ENCODE measurements at places on chromosomes 11 and 22.

DNA sequence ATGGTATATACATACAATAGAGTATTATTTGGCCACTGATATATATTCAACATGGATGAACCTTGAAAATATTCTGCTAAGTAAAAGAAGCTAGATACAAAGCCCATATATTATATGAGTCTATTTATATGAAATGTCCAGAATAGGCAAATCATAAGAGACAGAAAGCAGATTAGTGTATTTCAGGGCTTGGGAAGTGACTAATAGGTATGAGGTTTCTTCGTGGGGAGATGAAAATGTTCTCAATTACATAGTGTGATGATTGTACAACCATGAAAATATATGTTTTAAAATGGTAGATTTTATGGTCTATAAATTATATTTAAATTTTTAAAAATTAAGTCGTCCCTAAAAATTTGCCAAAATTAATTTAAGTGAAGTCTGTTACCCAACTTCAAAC, 92.2 kb downstream of the STK33 start:
- DNase-seq: no peak

DNA sequence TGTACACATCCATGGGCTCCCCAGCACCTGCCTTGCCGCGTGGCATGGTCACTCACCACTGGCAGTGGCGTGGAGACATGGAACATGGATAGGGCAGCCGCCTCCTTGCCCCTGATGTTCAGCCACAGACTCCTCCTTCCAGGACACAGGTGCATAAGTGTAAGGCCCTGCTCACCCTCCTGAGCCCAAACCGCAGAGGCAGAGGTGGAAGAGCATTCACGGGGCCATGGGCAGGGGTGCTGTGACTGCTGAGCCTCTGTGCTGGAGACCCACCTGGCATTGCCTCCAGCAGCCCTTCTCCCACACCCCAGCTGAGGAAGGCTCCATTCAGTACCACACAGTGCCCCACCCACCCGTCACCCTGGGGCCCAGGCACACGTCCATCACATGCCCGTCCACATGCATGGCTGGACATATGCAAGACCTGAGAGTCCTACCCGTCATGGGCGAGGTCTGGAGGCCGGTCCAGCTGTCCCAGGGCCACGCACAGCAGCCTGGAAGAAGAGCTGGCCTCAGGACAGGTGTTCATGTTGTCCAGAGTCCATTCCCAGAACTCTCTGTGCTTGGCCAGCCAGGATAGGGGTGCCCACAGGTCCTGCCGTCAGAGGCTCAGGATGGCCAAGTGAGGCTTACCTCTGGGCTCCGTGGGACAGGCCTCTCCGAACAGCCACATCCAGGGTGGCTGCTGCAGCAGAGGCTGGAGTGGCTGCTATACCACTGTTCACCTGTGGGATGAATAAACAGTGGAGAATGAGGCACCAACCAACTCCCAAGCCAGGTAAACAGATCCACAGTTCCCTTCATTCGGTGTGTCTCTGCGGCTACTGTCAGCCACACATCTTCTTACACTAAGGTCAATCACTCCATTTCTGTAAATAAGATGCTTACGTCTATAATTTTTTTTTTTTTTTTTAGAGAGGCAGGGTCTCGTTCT, 1.7 kb upstream of the TUBGCP6 start:
- no peak for DNase-seq

GRCh38 chr11:35620795-35621194, 2.5 kb downstream of the FJX1 start:
- DNase-seq: no peak

- no peak for DNase-seq
These were observed 46.8 kb downstream of the CDKN1C start for GRCh38 chr11:2838676-2839294.

DNA sequence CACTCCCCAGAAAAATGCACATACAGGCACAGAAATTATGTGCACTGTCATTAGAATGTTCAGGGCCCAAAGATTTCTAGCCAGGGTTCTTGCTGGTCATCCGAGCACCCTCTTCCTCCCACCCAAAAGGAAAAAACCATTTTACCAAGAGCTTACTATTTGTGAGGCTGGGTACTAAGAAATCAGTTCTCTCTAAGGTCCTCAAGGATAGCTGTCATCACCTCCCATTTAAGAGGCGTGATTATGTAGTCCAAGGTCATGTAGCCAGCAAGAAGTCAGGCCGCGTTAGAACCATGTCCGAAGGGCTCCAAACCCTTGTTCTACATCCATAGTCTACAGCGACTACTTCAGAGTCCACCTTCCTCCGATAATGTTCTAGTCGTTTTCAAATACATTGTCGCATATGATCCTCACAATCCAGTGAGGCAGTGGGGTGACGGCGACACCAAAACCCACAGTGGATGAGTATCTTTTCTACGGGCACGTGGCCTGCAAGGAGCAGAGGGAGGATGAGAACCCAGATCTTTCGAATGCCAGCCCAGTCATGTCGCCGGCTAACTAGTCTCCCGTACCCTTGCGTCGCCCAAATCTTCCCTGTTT, 634 bp downstream of the TIMM8B start:
- DNase-seq: no peak

- DNase-seq: no peak
These were observed 193.6 kb upstream of the DDI1 start for GRCh38 chr11:103842795-103843194.

- DNase-seq: no peak
These were observed 9.7 kb downstream of the LRFN4 start for GRCh38 chr11:66866511-66866986.

GRCh38 chr11:41451011-41451410, 8.4 kb downstream of the LRRC4C start:
- no peak for DNase-seq

DNA sequence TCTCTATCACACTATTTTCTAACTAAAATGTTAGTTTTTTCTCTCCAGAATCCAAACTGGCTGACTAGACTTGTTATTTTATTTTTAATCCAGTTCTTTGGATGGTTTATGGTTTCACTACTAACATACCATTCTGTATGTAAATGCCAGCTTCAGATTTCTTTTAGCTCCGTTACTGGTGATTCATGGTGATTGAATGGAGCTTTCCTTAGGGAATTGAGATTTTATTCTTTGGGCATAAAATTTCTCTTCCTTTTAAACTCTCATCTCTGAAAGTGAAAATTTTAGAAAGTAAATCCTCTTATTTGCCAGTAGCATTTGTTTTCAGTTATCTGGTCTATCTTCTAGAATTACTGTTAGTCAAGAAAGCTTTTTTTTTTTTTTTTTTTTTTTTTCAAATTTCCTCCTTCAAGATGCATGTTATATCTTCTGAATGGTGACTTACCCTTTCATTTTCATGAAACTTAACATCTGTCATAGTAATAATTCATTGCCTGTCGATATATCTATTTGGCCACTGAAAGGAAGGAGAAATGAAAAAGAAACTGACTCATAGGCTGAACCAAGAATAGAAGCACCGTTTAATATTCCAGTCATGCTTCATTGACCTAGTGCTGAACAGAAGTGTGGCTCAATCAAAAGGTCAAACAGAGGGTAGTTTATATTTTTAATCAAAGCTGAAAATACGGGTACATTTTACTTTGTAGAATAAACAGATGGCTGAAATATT, 6.4 kb downstream of the ENDOD1 start:
- DNase-seq: no peak

DNA sequence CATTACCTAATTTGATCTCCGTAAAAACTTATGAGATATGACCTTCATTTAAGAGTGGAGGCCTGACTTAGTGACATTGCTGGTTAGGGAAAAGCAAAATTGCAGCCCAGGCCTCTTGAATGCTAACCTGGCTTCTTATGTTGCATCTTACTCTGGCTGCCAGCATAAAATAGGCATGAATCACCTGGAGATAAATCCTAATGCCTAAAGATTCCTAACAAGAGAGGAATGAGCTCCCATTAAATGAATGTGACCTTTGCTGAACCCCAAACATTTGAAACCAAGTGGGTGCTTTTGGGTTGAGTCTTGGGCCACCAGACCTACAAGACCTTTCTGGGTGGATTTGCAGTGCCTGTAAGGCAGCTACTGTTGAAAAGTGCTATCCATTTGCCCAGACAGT, 1145.6 kb upstream of the TENM4 start:
- DNase-seq: no peak

DNA sequence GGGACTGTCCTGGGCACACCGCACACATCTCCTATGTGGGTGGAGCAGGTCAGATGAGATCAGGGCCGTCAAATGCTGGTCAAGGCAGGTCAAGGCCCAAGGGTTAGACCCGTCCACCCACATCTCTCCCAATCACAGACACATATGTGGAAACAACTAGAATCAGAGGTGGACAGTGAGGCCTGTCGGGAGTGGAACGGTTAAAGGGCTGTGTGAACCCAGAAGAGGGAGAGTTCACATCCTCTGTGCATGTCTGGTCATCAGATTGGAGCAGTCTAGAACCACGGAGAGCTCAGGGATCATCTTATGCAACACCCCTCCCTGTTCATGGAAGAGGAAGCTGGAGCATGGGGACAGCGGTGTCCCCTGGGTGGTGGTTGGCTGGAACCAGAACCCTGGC, 5.9 kb downstream of the ARL2 start:
- no peak for DNase-seq

DNA sequence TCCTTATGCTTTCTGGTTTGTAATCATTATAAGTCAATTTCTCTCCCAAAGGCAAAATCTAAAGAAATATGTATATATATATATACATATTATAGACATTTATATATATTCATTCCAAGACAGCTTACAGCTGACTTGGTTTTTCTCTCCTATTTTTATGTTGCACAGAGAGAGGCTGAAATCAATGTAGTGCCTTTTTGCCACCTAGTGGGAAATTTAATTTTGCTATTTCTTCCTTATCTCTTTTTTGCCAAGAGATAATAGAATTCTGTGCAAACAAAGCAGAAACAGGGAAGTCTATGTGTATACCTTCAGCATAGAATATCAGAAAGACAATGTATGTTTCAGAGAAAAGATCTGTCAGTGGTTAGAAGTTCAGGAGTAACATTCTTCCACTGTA, 186.0 kb upstream of the ANO5 start:
- DNase-seq: no peak

GRCh38 chr11:109697140-109697843, 275.3 kb downstream of the C11orf87 start:
- no peak for DNase-seq

DNA sequence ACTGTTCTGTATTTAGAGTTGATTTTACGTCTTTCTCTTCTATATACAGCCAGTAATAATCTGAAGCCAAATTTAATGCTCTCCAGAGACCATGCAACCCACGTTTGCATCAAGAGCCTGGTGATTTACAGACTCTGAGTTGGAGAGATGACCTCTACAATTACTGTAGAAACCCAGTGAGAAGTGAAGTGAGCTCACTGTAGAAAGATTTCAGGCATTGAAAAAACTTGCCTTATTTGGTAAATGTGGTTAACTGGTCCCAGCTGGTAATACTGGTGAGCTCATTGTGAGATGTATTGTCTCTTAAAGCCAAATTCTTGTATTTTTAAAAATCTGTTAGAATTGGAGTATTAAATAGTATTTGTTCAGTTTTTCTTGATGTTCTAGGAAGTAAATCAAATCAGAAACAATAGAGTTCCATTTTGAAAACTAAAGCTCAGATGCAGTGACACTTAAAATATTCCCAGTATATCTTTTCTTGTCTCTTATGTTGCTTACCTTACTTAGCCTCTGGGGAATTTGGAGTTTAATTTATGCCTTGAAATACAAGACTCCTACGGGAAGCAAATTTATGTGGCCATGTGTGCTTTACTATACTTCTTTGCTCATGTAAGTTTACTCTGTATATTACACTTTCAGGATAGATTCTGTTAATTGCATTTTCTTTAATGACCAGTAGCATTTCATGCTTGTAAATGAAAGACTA, 189.9 kb downstream of the ARHGAP42 start:
- no peak for DNase-seq

GRCh38 chr22:37045958-37046357, 5.6 kb upstream of the KCTD17 start:
- DNase-seq: no peak

- DNase-seq: no peak
These were observed 42.2 kb downstream of the UBASH3B start for GRCh38 chr11:122697636-122698167.

GRCh38 chr22:37749831-37750595, 53.2 kb downstream of the TRIOBP start:
- no peak for DNase-seq

GRCh38 chr11:74005721-74006517, 3.0 kb downstream of the UCP3 start:
- DNase-seq: no peak

- no peak for DNase-seq
These were observed 46.8 kb downstream of the PPP2R1B start for GRCh38 chr11:111719379-111719778.

DNA sequence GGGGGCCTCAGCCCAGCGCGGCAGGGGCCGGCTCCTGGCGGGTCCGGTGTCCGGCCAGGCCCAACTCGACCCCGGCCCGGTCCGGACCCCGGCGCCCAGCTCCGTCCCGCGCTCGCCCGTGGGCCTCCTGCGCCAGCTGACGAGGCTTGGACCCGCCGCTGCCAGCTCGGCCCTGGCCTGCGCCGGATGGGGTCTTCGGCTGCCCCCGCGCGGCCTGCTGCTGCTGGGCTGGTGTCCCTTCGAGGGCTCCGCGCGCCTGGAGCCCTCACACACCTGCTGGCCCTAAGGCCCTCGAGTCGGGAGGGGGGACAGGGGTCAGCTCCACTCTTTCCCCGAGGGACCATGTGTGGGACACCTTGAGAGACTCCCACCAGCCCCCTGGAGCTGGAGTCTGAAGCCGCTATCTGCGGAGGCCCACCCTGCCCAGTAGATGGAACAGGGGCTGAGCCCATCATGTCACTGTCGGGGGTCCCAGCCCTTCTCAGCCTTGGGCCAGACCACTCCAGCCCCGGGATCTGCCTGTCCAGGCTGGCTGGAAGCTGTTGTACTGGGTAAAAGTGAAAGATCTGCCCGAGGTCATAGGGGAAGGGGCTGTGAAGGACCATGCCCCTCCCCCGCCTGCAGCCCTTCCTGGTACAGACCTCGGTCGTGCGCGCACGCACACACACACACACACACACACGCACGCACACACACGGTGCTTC, 768 bp upstream of the CDKN1C start:
- DNase-seq: no peak

GRCh38 chr22:35548722-35549112, 8.1 kb downstream of the RASD2 start:
- DNase-seq: no peak

GRCh38 chr11:66062408-66062807, 7.7 kb upstream of the PACS1 start:
- DNase-seq: no peak

- DNase-seq: no peak
These were observed 18.3 kb downstream of the SMIM38 start for GRCh38 chr11:69173925-69174581.

DNA sequence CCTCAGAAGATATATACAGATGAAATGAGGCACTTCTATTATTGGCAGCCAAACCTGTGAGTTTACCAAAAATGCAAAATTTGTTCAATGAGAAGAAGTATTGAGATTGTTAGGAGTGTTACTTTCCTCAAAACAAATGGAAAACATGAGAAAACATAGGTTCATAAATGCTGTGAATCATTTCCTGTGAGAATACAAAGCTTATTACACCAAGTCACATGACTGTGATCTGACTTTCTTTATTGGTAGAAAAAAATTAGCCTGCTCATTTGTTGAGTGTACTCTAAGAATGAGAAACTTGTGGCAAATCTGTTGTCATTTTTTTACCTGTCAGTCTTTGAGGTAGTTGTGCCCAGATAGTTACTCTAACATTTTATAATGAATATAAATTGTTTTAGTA, 215.1 kb downstream of the TMEM135 start:
- no peak for DNase-seq

- DNase-seq: no peak
These were observed 5.2 kb upstream of the TBX10 start for GRCh38 chr11:67644472-67645418.

- no peak for DNase-seq
These were observed 11.1 kb downstream of the RAPSN start for GRCh38 chr11:47437746-47438418.

- DNase-seq: no peak
These were observed 8.2 kb upstream of the LRP5 start for GRCh38 chr11:68303982-68304780.

All from cortex of kidney (tissue), 1 donor.